Natural killer cell (primary cell): ENCODE measurements at places on chromosomes 16 and 17.

DNA sequence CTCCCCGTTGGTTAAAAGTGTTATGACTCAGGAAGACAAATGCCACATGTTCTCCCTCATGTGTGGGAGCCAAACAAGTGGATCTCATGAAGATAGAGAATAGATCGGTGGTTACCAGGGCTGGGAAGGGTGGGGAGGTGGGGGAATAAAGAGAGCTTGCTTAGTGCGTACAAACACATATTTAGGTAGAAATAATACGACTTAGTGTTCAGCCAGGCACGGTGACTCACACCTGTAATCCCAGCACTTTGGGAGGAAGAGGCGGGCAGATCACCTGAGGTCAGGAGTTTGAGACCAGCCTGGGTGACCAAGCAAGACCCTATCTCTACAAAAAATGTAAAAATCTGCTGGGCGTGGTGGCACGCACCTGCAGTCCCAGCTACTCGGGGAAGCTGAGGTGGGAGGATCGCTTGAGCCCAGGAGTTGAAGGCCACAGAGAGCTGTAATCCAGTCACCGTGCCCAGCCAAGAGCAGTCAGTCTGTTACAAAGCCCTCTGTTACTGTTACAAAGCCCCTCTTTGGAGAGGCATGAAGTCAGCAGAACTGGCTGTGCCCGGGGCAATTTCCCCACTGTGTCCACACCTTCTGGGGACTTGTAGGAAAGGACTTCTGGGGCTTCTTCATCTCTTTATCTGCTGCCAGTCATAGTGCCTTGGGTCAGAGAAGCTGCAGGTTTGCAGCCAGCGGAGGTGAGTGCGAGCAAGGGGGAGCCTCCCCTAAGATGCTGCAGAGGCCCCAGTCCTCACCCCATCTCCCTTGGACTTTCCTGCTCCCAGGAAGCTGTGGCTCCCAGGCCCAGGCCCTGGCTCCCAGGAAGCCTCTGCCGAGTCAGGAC, 4.3 kb upstream of the ALDH3A1 start:
- no peak for DNase-seq

DNA sequence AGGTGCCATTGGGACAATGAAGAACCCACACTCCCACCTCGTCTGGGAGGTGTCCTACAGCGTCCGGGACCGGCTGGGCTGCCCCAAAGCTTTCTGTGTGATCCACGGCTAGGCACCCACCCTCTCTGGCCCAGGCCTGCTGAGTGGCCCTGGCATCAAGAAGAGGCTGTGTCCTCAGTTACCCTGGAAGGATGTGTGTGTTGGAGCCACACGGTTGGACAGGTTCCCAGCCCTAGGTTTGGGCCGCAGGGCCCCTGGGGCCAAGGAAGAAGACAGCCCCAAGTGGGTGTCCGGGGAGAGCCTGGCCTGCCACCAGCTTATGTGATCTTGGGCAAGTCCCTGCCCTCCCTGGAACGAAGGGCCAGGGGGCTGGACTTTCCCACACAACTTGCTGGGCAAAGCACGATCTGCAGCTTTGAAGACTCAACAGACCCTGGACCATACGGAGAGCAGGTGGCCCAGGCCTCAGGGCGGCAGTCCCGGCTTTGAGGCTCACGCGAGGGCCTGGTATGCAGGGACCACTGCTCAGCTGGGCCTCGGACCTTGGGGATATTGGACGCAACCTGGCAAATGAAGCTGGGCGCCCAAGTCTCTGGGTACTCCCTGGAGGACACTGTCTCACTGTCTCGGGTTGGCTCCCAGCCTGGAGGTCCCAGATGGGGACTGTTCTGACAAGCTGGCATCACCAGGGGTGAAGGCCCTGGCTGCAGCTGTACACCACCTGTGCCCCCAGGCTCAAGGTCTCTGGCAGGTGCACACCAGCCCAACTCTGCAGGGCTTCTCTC, 17.5 kb downstream of the MYBBP1A start:
- no peak for DNase-seq

- no peak for DNase-seq
Observed at GRCh38 chr16:85782451-85782850, 16.9 kb downstream of the EMC8 start.

GRCh38 chr17:35607239-35607847, 20.2 kb downstream of the AP2B1 start:
- DNase-seq = no peak

DNA sequence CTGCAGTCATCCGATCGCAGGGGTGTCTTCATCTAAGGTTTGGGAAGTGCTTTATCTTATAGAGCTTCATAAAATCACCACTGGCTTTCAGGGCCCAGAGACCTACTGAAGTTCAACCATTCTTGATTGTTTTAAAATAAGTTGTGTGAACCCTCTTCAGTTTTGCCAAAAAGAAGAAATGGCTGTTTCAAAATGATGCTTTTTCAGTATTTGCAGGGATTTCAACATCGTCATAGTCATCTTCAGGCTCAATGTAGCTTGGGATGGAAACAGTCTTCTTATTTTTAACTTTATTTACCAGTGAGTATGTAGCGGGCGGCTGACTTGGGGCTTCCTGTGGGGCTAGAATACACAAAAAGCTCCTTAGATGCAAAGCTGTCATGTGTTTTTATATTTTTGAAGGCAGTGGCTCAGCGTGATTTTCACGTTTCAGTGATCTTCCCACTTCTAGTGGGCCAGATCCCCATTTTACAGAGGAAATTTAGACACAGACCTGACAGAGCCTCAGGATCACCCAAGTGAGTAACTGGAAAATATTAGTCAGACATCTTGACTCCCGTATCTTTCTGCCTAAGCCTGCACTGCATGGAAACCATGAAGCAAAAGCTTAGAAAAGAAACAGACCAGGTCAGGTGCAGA, 19.1 kb upstream of the ZNF594 start:
- no peak for DNase-seq
